ENCODE measurements at places on chromosomes 5 and 9.

- no peak for DNase-seq
Observed at GRCh38 chr9:91835632-91836031, 114.4 kb downstream of the ROR2 start.

- DNase-seq, result no peak
Observed at GRCh38 chr9:136197084-136197875, 7.6 kb downstream of the LHX3 start.

DNA sequence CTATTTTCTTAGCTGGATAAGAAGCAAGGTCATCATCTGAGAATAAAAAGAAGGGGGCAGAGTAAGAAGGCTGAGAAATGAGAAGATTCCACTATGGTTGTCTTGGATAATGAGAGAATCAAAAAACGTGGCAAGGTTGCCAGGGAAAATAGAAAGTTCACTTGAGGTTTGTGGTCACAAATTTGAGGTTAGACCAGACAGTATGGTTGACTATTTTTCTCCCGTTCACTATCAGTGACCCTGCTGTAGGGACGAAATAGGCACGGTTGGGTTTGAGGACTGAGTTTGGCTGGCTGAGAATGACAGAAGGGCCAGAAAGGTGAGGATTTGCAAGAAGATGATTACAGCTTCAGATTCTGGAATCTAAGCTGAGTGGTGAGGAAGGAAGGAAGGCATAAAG lies 266.0 kb upstream of the ZNF462 start:
- DNase-seq, result no peak

DNA sequence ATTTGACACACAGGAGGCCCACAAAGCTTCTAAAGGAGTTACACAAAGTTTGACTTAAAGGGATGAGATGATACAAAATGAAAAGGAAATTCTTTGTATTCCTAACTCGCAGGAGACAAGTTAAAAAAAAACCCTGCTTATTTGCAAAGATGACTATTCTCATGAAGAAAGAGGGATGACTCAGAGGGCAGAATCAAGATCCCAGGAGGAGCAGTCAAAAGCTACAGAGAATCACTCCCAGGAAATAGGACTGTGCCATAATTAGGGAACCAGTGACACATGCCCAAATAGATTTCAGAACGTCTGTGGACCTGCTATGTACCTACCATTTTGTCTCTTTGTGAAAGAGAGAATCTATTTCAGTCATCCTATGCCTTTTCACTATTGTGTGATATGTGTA lies 103.5 kb upstream of the ARRDC3 start:
- DNase-seq, result no peak

DNA sequence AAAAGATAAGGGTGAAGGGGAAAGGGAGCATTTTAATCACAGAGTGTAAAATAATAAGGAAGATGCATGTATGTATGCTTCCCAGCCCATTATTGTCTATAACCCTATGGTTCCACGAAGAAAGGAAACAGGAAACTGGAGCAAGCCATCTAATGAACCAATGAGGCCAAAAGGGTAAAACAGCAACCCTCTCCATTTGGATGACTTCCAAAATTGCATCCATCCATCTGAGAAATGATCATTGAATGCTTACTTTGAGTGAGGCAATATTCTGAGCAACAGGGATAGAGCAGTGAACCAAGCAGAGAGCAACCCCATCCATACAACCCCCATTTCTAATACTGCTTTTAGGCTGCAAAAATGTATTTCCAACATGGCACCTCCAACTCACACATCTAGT lies 46.9 kb downstream of the ARL15 start:
- DNase-seq, result no peak

- no peak for DNase-seq
Observed at GRCh38 chr9:95381221-95381620, 63.7 kb upstream of the FANCC start.

DNA sequence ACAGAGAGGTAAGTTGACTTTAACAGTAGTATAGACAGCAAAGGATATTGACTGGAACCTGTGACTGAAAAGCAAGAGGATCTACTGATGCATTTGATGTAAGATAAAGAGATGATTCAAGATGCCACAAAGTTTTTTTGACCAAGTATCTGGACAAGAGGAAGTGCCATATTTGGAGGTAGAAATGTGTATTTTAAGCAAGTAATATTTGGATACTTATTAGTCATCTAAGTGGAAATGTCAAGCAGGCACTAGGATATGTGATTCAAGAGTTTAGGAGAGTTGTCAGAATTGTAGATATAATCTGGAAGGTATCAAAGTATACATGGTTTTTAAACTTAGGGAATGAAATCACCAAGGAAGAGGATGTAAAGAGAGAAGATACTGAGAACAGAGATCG lies 686.1 kb upstream of the CHD1 start:
- DNase-seq, result no peak

- DNase-seq, result no peak
Observed at GRCh38 chr5:10621832-10622231, 58.0 kb downstream of the ANKRD33B start.

DNA sequence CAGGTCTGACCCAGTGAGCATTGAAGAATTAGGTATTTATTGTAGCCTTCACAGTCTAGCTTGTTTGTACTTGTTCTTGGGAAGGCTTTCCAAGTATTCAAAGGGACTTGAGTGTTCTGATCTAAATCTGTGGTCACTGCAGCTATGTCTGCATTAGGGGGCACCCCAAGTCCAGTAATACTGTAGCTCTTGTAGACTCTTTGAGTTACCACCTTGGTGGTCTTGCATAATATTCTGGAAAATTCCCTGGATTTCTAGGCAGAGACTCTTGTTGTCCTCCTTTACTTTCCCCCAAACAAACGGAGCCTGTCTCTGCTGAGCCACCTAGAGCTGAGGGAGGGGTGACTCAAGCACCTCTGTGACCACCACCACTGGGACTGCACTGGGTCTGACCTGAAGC lies 149.5 kb upstream of the DHFR start:
- no peak for DNase-seq

- no peak for DNase-seq
Observed at GRCh38 chr5:59358005-59358861, 535.3 kb downstream of the PDE4D start.

DNA sequence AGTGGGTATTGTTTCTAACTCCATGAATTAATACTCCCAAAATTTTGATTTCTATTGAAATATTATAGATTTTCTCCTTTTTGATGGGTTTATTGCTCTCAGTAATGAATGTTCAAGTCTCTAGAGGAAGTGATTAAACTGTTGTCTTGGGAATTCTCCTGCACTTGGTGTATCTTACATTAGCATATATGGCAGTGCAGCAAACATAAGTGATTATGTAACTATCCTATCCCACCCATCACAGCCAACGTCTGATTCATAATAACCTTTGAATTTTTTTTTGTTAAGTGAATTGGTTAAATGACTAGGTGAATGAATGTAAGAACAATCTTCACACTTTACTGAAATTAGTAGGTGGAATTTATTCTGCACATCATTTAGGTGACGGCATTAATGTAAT lies 483.7 kb downstream of the TAF11L14 start:
- no peak for DNase-seq

Data from left lobe of liver (tissue), 2 donors.